ENCODE measurements at places on chromosomes 7 and 10. TPM values are rescaled to one million over a fixed set of nuclear protein-coding genes. Genes with fewer than 3 reads are reported as not detected.

Gene NPSR1
- total RNA-seq, result not detected

Gene PNLIPRP1
- total RNA-seq, result not detected

DNA sequence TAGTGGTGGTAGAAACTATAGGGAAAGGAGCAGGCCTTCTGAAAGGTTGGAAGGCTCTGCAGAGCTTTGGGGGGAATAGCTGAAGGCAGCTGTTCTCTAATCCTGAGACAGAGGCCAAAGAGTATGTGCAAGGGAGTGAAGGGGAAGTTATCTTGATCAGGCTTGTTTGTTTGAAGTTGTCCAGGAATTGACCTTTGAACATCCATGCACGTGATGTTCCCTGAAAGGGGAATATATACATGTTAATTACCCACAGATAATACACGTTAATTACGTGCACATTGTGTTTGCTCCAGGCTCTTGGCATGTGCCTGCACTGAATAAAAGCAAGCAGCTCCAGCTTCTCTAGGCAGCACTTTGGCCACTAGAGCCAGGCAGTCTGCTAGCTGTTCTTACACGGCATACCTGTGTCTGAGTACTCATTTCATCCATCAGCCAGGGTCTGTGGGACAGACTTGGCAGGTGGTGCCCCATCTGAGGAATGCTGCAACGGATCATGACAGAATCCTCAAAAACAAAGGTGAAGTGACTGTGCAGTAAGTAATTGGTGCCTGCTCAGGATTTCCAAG is 18.0 kb upstream of the STARD3NL start:
- DNase-seq, result no peak

DNA sequence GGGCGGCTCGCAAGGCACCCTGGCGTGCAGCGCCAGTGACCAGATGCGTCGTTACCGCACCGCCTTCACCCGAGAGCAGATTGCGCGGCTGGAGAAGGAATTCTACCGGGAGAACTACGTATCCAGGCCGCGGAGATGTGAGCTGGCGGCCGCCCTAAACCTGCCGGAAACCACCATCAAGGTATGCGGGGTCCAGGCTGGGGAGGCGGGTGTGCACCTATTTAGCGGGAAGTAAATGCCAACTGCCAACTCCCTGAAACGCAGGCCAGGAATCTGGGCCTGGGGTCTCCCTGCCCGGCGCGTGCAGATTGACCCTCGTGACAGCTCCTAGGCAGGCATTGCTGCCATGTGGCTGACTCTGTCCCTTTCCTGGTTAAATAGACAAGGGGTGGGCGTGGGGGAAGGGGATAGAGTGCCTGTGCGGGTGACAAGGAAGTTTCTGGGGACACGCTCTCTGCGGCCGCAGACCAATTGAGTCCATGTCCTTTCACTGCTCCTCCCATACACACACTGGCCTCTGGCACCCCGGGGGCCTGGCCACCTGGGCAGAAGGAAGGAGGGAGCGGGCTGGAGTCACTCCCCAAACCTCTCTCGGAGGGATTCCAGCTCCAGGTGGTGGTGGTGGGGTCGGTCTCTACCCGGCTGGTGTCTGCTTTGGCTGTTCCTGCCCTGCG is 2.7 kb downstream of the EVX1 start:
- DNase-seq, result no peak

DNA sequence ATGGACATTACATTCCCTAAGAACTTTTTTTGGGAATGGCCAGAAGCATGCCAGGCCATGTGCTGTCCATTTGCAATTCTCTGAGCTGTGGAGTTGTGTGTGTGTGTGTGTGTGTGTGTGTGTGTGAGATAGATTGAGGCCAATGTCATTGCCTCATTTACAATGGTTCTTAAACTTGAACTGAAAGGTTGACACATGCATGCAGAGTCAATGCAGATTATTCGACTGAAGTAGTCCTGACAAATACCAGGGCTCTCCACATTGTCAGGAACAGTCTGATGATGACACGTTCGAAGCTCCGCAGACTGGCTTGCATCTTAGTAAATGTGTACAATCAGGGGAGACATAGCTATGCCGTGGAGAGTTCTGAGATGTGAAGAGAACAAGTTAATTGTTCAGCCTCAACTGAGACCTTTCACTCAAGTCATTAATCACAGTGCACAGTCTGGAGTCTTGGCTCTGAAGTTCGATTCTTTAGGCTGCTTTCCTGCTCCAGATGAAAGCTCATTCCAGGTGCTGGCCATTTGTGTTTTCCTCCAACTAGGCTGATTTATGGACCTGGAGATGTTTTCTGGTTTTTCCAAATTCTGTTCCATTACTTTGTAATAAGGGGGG is 921.9 kb downstream of the LRMDA start:
- no peak for DNase-seq

DNA sequence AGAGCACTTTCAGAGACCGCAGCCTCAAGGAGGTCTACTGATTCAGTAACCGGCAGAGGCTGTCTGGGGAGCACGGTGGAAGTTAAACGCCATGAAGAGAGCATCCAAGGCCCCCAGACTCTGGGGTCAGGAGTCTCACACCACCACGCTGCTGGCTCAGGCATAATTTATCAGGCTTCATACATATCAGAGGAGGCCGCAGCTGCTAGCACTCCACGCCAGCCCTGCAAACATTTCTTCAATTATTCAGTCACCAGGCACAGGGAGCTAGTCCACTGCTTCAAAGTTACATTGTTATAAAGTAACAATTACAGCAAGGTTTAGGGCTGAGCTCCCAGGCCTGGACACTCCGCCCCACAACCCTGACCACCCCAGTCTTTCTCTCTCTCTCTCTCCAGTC is 97.8 kb downstream of the PAXIP1 start:
- DNase-seq, result no peak

- DNase-seq, result no peak
Measured at GRCh38 chr10:63261496-63261895, 128.4 kb downstream of the NRBF2 start.

Gene CYP2C19
- not detected for total RNA-seq

Gene AASS
- total RNA-seq, result 18.4 TPM

- peak; percentile 39 for DNase-seq
Measured at GRCh38 chr7:115910541-115911164, 119.9 kb downstream of the TFEC start.

- no peak for DNase-seq
Measured at GRCh38 chr10:98030093-98030821, at the start of gene CRTAC1. Gene CRTAC1, minus strand, starts transcription at chr10:98030621. Its CDS starts 149 bp downstream, at chr10:98030472.

Gene BMS1
- total RNA-seq, result 26.9 TPM

Gene STEAP1B
- not detected for total RNA-seq

Gene SYCE1
- total RNA-seq, result not detected

DNA sequence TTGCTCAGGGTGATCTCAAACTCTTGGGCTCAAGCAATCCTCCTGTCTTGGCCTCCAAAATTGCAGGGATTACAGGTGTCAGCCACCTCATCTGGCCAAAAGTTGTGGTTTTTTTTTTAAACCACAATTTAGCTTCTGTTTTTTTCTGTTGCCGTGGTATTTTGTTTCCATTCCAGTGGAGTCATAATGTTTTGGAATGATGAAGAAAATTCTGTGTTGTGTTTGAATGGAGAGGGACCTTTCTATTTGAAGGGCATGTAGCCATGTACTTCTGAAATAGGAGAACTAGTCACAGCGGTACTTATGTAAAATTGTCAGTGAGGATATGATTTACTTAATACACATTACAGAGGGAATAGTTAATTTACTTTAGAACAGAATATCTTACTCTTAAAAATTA is 201.3 kb downstream of the ARL4A start:
- DNase-seq, result no peak

Gene CYP3A4
- total RNA-seq, result not detected

- peak; percentile 25 for DNase-seq
Measured at GRCh38 chr10:125396676-125397075, 236.3 kb upstream of the CTBP2 start.

DNA sequence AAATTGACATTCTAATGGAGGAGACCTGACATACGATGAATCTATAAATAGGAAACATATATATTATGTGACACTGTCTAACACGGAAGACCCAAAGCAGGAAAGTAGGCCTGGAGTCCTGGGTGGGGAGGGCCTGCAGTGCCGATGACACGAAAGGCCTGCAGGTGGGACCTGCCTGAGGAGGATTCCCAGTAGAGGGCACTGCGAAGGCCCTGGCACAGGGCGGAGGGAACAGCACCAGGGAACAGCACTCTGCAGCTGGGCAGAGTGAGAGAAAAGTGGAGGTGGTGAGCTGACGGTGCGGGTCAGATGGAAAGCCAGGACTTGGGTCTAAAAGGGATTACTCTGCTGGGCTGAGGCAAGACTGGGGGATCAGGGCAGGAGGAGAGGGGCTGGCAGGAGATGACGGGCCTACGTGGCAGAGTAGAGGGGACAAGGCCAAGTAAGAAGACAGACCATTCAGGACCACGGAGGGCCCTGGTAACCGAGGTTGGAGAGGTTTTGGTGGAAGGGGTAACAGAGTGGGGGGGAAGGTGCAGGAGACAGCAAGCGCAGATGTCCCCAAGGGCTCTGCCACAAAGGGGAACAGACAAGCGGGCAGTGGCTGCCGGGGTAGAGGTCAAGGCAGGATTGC is 8.1 kb downstream of the ZNF746 start:
- peak; percentile 13 for DNase-seq

GRCh38 chr10:128579901-128580300 is 453.7 kb upstream of the MKI67 start:
- DNase-seq, result no peak

Gene SHH
- not detected for total RNA-seq

Gene ACTR3C
- total RNA-seq, result 3.6 TPM

GRCh38 chr10:97396056-97396455 is 5.1 kb downstream of the RRP12 start:
- no peak for DNase-seq

- DNase-seq, result no peak
Measured at GRCh38 chr10:4343873-4344272, 482.1 kb upstream of the AKR1E2 start.

- DNase-seq, result no peak
Measured at GRCh38 chr7:113314594-113314993, 196.2 kb upstream of the SMIM30 start.

Gene GRID2IP
- total RNA-seq, result not detected

GRCh38 chr7:32169228-32169627 is 99.0 kb upstream of the PDE1C start:
- DNase-seq, result no peak

Gene HSPA12A
- total RNA-seq, result 9.1 TPM

- peak; percentile 95 for DNase-seq
Measured at GRCh38 chr7:4282434-4283223, 399.5 kb upstream of the FOXK1 start.

Gene PLA2G12B
- not detected for total RNA-seq

- DNase-seq, result no peak
Measured at GRCh38 chr10:15393139-15393825, 22.2 kb upstream of the FAM171A1 start.

- DNase-seq, result no peak
Measured at GRCh38 chr7:51327287-51327717, 10.7 kb upstream of the COBL start.

GRCh38 chr7:135666156-135666555 is 3.8 kb downstream of the STMP1 start:
- no peak for DNase-seq

DNA sequence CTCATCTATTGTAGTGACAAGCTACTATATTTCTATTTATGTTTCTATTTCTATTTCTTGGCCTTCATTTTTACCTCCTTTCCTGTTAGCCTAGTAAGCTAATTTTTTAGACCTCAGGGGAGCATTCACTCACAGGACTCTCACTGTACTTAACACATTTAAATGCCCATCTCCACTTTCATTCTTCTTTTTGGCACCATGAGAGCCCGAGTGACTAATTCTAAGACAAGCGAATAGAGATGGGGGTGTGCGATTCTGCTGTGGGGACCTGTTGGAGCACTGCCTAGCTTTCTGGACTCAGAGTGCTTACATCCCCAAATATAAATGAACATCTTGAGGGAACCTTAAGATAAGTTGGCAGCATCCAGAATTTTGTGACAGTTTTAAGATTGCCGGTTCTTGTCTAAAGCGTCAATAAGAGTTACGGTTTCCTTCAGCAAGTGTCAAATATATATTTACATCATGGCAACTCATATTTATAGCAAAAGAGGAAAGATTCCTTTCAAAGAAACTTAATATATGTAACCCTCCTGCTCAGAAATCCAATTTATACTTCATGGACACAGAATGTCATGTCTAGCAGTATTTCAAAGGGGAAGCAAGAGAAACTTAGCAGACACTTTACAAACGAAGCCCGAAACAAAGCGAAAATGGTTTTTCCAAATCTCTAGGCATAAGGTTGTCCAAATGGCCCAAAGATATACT is 54.1 kb upstream of the AFAP1L2 start:
- DNase-seq, result no peak

Gene ZNF853
- not detected for total RNA-seq

- no peak for DNase-seq
Measured at GRCh38 chr7:29499932-29500331, 63.7 kb upstream of the PRR15 start.

GRCh38 chr7:142506601-142507000 is 242.7 kb upstream of the PRSS1 start:
- no peak for DNase-seq

- DNase-seq, result no peak
Measured at GRCh38 chr10:52394246-52394645, 80.2 kb downstream of the DKK1 start.

GRCh38 chr7:30923774-30924413 is 12.2 kb downstream of the AQP1 start:
- no peak for DNase-seq

GRCh38 chr7:36533717-36534116 is 144.1 kb downstream of the ANLN start:
- DNase-seq, result no peak

DNA sequence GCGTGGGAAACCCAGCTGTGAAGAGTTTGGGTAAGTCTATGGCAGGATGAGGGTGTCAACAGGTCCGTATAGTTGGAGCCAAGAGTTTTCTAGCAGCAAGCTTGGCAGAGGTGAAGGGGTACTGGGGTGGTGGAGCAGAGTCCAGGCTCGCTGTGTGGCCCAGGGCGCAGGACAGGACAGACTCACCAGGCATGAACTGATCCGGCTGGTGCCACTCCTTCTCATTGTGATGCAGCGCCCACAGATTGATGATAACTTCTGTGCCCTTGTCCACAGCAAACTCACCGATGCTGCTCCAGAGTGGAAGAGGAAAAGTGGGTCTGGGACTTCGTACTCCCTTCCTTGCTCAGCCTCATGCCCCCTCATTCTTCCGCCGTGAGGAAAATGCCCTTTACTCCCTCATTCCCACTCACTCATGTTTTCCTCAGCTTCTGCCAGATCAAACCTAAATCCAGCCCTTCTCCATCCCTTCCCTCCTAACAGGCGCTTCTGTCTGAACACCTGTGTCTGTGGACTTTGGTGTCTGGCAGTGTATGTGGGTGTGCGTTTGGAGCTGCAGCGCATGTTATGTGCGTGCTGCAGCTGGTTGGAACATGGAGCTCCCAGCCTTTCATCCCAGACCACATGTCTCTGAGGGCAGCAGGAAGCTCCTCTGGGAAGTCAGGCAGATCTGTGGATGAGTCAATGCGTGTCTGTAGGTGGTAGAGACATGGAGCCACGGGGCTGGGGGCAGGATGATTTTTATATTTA is 5.7 kb downstream of the CYP17A1 start:
- DNase-seq, result no peak

DNA sequence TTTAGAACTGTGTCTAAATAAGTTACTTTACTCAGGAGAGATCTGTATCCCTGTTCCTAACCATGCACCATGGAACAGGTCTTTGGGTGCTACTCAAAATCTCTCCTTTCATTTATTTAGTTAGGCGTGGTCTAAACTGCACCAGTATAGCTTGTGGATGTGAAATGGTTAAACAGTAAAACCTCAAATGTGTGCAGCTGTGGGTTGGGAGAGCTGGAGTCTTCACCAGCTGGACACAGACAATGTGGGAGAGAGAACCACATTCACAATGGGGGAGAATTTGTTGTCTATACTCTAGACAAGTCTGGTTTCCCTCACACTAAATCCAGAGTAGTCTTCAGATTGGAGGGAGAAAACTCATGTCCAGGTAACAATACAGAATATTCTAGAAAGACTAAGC is 31.2 kb upstream of the IKZF1 start:
- DNase-seq, result no peak

Gene WIPF3
- total RNA-seq, result not detected

Gene TEX36
- not detected for total RNA-seq

Data from MCF 10A (cell line).